ENCODE measurements at places on chromosomes 2 and 18.

GRCh38 chr18:28065031-28065792 lies 111.7 kb downstream of the CDH2 start:
- DNase-seq = no peak

GRCh38 chr18:59231114-59231513 lies 11.2 kb downstream of the GRP start:
- DNase-seq = no peak

DNA sequence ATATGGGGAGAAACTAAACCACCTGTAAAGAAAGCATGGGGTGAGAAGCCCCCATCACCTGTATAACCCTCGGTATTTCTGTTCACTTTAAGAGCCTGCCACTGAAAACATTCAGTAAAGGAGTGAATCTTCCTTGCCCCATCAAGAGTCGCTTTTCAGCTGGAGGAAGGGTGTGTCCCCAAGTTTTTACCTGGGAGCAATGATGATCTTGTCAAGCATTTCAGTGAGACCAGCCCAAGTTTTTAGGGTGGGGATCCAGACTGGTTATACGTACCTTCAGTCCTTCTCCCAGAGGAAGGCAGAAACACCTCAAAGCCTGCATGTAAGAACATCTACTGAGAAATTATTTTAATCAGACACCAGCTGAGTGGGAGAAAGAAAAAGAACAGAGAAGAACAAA lies at the start of gene DSG1:
TSS of gene DSG1 (plus strand) at position 301 of the 400 bp plus-strand sequence. CDS start 141 bp downstream, outside the sequence.
- DNase-seq = no peak

- DNase-seq = no peak
These were observed 26.4 kb upstream of the FZD7 start for GRCh38 chr2:202007015-202007982.

- DNase-seq = no peak
These were observed 306.7 kb upstream of the ACVR2A start for GRCh38 chr2:147538088-147538487.
